ENCODE measurements at places on chromosomes 2 and 18.

GRCh38 chr2:232345251-232345650 lies 33.3 kb upstream of the ALPP start:
- DNase-seq = no peak

GRCh38 chr18:80254971-80255500 lies 7.7 kb upstream of the PARD6G start:
- DNase-seq = no peak

DNA sequence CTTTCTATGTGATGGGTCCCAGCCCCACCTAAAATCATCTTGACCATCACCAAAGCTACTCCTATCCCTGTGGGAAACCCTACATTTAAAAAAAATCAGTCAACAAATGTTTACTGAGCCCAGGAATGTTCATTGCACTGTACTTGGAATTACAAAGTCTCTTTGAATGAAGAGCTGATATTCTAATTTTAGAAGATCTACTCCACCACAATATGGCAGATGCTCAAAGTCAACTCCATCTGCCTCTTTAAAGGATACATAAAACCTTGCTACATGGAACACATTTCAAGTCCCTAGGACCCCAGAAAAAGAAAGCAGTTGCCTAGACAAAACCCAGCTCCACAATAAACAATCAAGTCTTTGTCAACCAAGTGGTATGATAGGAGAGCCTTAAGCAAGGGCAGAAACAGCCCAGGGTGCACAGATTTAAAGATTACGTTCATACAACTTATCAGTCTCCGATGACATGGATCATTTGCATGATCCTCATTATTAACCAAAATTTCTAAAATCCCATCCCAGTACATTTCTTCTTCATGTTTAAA lies 234.3 kb upstream of the ACVR2A start:
- no peak for DNase-seq

- DNase-seq = no peak
Measured at GRCh38 chr2:46696966-46697829, 217.8 kb downstream of the TMEM247 start.

DNA sequence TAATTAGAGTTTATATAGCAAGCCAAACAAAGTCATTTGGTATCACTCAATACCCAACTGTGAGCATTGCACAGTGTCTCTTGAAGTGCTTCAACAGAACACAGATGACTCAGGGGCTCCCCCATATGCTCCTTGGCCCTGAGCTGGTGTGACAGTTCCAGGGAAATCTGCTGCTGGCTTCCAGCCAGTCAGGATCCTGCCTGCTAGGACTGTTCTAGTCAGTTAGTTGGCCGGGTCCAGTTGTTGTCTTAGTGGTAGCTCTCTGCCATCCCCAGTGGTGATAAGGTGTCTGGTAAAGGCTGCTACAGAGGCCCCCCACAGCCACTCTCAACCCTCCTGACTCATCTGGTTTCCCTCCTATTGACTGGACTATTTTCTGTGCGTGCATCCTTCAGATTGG lies 100.3 kb downstream of the IRS1 start:
- no peak for DNase-seq

DNA sequence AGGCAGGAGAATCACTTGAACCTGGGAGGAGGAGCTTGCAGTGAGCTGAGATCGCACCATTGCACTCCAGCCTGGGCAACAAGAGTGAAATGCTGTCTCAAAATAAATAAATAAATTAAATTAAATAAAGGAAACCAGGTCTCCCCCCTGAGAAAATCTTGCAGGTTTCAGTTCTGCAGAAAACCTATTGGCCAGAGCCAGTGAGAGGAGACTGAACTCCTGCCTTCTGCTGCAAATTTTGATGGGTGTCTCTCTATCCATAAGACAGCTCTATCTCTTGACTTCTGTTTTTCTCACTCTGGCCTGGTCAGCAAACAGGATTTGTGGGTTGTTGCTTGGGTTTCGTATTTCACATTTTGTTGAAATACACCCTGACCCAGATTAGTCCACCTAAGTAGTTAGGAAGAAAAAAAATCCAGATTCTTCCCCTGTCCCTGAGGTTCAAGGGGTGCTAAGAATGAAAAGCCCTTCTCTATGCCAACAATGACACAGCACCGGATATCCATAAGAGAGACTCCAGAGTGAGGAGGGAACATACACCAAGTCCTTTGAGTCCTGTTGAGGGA lies 86.7 kb upstream of the MAP4K4 start:
- no peak for DNase-seq

DNA sequence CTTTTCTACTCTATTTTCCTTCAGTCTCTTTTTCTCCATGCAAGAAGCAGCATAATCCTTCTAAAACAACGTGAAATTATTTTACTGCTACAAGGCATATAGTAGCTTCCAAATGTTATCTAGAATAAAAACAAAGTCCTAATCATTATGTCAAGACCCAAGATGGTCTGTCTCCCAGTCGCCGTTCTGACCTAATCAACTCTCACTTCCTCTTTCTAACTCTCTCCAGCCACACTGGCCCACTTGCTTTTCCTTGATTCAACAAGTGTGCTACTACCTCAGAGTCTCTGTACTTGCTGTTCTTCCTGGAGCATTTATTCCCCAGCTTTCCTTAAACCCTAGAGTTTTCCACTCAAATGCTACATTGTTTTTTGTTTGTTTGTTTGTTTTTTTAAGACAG lies 1491.2 kb downstream of the LRP1B start:
- DNase-seq = no peak

DNA sequence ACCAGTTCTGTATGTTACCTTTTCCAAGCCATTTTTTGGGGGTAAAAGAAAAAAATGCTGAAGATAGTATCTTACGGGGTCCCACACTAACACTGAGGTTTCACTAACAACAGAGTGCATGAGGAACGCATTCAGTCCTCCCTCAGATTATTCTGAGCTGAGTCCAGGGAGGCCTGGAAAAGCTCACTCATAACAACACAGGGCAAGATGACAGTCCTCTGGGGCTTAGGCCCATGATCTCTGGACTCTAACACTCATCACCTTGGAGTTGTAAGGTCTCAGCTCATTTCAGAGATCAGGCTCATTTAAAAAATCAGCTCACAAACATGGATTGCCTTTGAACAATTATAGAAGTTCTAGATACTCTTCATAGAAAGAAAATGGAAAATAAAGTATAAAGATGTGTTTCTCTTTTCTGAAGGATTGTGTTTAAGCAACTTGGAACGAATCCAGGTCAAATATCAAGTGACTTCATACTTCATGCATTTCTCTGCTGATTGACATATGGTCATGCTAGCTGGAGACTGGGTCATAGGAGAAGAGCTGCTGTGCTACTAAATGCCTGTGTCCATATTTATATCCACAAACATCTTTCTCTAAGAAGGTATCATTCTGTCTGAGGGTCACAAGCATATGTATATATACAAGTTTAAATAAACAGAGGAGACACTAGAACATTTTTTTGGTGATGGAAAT lies 265.8 kb downstream of the ALK start:
- DNase-seq = no peak

- no peak for DNase-seq
Measured at GRCh38 chr2:109525836-109526235, 87.9 kb downstream of the SEPTIN10 start.

DNA sequence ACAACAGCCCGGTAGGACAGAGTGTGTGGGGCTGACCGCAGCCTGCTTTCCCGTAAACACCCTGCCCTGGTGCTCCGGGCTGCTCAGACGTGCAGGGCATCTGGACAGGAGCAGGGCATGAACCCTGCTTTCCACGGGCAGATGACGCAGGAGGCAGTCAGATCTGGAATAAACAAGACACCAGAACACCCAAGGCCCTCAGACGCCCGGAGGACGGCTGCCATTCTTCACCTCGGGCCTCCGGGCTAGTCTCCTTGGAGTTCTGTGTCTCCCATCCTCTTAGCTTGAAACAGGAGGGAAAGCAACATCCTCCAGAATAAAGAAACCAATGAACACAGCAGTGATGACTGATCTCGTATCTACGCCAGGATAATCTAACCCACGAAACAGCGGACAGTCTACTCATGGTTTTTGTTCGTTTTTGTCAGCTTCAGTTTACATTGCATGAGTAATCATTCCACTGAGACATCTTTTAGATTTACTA lies 7.3 kb downstream of the PXDN start:
- no peak for DNase-seq

GRCh38 chr2:181348107-181348837 lies 108.9 kb upstream of the ITGA4 start:
- DNase-seq = no peak

Data from stimulated activated CD8-positive, alpha-beta memory T cell treated with anti-CD3 and anti-CD28 coated beads, Interleukin-4, amount 100 ng/mL, for 4 hours (primary cell).